ENCODE measurements at places on chromosomes 5 and 9. TPM values are rescaled to one million over a fixed set of nuclear protein-coding genes. Genes with fewer than 3 reads are reported as not detected.
A peak's percentile ranks its signal among the peaks of the same experiment; 100 is the strongest.

DNA sequence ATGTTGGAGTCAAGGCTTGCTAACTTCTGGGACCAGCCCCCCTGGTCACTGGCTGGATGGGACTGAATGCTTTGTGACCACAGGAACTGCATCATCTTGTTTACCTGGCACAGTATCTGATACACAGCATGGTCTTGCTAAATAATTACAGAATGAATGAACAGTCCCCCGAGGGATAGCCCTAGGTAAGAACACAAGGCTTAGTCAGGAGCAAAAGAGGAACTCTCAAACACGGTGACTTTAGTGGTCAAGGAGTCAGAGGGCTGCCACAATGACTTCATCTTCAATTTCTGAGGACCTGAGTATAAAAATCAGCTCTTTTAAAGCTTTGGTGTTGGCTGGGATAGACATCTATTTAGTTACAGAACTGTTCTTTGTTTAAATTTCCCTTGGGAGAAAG is 15.1 kb upstream of the CXCL14 start:
- DNase-seq: no peak

- no peak for DNase-seq
These were observed 14.8 kb downstream of the IL9 start for GRCh38 chr5:135880801-135881200.

- no peak for DNase-seq
These were observed 42.1 kb upstream of the STXBP1 start for GRCh38 chr9:127569886-127570401.

Gene PCDHGA4
- total RNA-seq: 5.3 TPM

DNA sequence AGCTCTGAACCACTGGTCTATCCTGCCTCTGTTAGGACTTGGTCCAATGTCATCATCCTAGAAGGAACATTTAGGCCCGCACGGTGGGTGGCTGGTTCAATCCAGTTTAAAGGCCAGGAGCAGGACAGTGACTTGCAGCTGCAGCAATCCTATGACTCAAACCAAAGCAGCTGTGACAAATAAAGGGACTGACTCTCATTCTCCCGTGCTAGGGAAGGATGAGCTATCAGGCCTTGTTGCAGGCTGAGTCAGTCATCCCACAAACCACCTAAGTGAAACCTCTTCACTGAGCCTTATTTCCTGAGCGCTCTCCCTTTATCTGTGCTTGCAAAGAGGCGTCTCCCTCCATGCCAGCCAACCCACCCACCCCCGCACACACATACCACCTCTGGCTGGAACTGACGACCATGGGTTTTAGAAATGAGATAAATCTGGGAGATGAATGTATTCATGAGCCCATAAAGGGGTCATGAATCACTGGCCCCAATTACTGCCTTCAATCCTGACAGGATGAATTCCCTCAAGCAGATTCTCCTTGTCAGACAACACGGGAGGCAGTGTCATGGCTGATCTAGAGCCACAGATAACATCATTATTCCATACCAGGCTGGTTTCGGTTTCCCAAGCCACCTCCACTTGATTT is 93.4 kb downstream of the KCNIP1 start:
- DNase-seq: no peak

- peak; percentile 10 for DNase-seq
These were observed 835 bp downstream of the MCIDAS start for GRCh38 chr5:55226027-55226933.
